H7 (cell line): ENCODE measurements at places on chromosomes 2 and 18. TPM values are rescaled to one million over a fixed set of nuclear protein-coding genes. Genes with fewer than 3 reads are reported as not detected.

The LIMS4 gene
- total RNA-seq, result 0.07 TPM in 1 of 2 replicates, not detected in the other

The SP5 gene
- 7.0 and 10.1 TPM in 2 replicates for total RNA-seq

The ALLC gene
- not detected in 2 replicates for total RNA-seq

The ALPG gene
- 0.21 and 0.89 TPM in 2 replicates for total RNA-seq

The DAW1 gene
- 0.10 TPM in 1 of 2 replicates, not detected in the other for total RNA-seq

The UGT1A7 gene
- 0.07 TPM in 1 of 2 replicates, not detected in the other for total RNA-seq

The ASB3 gene
- total RNA-seq, result 49.2 and 54.2 TPM in 2 replicates

The CNTNAP5 gene
- total RNA-seq, result 0.04 and 0.28 TPM in 2 replicates

The PIGN gene
- total RNA-seq, result 16.2 and 16.4 TPM in 2 replicates

- DNase-seq, result no peak
Measured at GRCh38 chr2:200627110-200627770, 41.4 kb downstream of the AOX1 start.

DNA sequence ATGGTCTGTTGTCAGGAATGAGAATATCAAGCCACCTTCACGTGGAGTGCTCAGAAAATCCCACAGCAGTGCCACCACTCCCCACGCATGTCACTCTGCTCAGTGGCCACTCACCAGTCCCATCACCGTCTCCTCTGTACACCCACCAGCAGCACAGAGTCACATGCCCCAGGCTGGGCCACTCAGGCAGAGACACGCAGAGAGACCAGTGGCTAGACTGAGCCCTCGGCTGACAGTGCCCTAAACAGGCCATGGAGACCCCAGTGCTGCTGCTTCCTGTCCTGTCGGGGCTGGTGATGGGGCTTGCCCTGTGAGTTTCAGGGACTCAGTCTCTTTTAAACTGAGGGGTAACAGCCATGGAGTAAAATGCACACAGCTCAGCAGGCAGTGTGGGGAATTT is 25.9 kb downstream of the ODC1 start:
- DNase-seq, result no peak

- DNase-seq, result no peak
Measured at GRCh38 chr2:108629417-108629816, 89.9 kb upstream of the RANBP2 start.

DNA sequence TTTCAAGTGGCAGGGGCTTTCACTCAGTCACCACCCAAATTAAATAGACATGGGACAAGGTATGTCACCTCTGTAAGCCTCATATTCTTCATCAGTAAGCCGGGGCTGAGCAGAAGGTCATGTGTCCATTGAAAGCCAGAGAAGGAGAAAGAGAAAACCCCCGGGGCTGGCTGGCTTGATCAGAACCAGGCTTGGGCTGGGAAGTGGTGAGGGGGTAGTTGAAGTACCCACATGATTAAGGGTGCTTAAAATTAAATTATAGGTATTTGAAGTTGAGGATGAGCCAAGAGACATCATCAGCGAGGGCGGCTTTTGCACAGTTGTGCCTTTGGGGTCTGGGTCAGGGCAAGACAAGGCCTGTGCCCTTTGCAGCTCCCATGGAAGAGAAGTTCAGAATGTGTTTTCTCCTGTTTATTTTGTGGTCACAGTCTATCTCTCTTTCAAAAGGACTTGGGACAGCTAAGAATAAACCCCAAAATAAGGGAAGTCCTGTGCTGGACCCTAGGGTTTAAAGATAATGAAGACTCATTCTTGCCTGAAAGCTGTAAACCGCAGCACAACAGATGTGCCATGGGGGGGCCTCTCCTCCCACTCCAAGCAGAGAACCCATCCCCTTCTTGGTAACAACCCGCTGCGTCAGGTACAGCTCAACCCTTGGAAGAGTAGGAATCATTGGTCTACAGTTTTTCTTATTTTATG is 10.7 kb downstream of the DBI start:
- no peak for DNase-seq

- no peak for DNase-seq
Measured at GRCh38 chr2:61125798-61126197, 36.2 kb upstream of the C2orf74 start.

DNA sequence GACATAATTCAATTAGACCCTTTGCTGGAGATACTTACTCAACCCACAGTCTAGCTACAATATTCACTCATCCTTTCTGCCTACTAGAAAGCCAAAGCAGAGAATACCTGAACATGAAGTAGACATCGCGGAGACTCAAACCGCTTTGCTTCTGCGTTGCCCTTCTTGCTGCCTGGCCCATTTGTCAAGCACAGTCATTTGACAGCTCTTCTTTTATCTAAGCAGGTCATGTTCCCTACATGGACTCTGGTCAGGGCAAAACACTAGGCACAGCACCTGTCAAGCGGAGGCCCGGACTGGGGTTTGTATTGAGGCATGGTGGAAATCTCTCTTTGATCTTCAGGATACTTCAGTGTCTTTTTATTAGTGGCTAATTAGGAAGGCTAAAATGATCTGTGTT is 89.7 kb downstream of the FARSB start:
- no peak for DNase-seq

GRCh38 chr2:30162806-30163205 is 16.0 kb downstream of the YPEL5 start:
- no peak for DNase-seq

GRCh38 chr2:201891676-201892075 is 85.3 kb downstream of the CDK15 start:
- no peak for DNase-seq

DNA sequence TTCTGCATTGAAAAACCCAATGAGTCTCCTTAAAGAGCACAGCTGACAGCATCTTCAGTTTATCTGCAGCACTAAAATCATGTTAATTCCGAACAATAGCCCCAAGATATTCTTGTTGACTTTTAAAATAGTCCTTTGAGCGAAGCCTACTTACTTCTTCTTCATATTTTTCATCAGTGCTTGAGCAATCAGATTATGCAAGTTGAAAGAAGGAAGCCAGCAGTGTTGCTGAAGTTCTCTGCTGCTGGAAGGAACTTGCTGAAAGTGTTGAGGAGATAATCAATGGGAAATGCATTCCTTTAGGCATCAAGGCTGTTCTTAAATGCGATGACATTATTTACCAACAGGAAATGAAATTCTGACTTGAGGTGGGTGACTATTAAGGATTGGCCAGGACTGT is 105.9 kb upstream of the SNTG2 start:
- no peak for DNase-seq

- DNase-seq, result no peak
Measured at GRCh38 chr2:96517079-96517478, 11.9 kb upstream of the NEURL3 start.
